Mucosa of descending colon (tissue), 3 donors: ENCODE measurements at places on chromosomes 11 and 22. TPM values are rescaled to one million over a fixed set of nuclear protein-coding genes. Genes with fewer than 3 reads are reported as not detected.

- DNase-seq, result no peak
Measured at GRCh38 chr11:120786206-120786735, 237.6 kb upstream of the TBCEL start.

C22orf42 gene
- total RNA-seq, result not detected

PRODH gene
- total RNA-seq, result 4.9 TPM

DNA sequence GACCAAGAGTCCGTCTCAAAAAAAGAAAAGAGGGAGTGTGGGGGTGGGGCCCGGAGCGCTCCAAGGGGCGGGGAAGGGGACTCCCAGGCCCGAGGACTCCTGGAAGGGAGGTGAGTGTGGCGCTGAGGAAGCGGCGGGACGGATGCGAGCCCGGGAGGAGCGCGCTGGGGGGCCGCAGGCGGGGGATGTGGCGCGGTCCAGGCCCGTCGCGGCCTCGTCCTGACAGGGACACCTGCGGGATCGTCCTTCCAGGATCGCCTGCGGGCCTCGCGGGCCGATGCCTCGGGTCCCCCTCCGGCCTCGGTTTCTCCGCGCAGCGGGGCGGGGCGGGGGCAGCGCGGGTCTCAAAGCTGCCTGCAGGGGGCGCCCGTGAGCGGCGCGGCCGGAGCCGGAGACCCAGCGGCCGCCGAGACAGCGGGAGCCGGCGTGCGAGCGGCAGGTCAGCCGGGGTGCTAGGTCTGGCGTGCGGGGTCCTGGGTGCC is 3.8 kb upstream of the ADORA2A start:
- DNase-seq, result peak; percentile 75

DNA sequence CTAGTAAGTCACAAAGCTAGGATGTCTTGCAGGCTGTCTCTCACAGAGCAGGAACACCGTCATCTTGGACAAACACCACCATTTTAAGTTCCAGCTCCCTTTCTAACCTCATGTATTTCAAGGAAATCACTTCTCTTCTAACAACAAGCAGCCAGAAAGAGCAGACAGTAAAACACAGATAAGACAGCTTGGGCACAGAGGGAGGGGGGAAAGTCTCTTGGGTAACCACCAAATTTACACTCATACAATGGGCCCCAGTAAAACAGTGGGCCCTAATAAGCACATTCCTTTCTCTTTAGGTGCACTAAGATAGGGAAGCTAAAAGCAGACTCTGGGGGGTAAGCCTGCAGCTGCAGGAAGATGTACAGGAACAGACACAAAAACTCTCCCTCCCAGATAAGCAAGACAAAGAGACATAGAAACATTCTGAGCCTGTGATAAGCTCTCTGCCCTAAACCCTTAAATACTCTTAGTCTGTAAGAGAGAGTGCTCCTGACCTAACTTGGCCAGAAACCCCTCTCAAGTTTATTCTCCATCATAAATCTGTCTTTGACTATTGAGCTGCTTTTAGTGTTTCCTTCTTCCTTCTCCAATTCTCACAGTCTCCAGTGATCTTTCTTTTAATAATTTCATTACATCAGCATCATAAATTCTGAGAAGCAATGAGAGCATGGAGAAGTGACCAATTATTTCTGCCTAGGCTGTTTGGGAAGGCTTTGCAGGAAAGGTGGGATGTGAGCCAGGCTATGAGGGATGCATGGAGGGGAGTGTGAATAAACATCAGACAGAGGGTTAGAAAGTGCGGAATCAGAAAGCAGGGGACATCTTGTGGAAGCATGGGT is 7.4 kb downstream of the OR10D3 start:
- DNase-seq, result no peak

GRCh38 chr11:11995601-11996000 is 12.8 kb downstream of the DKK3 start:
- DNase-seq, result no peak

DNA sequence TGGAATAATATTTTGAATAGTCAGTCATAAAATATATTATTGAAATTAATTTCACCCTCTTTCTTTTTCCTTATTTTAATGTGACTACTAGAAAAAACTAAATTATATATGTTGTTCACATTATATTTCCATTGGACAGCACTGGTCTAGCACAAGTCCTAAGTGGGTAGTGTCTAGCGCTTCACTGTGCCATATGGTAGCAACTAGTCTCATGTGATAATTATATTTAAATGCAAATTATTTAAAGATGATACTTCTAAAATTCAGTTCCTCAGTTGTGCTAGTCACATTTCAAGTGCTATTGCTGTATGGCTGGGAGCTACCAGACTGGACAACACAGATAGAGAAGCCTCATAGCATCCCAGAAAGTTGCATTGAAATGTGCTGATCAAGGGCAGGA is 19.1 kb upstream of the LDLRAD3 start:
- DNase-seq, result no peak

DNA sequence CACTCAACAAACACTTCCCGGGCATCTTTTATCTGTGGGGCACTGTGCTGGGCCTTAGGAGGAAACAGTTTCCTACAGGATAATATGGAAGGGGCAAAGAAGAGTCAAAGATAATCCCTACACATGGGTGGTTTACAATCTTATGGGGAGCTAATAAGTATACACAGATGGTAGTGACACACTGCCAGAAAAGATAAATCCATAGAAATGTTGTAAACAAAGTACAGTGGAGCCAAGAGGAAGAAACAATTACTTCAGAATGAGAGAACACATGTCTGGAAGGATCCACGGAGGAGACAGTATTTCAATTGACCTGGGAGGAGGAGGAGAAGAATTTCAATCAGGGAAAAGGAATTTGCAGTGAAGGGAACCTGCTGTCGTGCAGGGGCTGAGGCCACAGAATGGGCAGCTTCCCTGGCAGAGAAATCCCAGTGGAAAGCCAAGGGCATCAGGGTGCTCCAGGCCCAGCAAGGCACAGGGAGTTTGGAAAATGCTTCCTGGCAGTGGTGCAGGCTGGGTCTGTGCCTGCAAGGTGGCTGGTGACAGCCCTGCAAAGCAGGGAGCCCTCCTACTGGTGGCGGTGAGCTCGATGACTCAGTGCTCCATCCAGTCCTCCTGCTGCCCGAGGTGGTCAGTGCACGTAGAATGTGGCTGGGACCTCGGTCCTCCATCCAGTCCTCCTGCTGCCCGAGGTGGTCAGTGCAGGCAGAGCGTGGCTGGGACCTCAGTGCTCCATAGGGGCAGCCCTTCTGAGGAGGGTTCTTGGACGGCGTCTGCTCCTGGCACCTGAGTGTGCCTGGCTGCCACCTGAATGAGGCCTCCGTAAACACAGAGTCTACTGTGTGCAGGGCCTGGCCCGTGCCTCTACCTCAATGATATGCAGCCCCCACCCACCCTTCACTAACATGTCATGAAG is 444.3 kb upstream of the B3GAT1 start:
- no peak for DNase-seq

GRAMD1B gene
- 4.4 TPM for total RNA-seq

PGA4 gene
- 0.46 TPM for total RNA-seq
